Stimulated activated naive CD8-positive, alpha-beta T cell treated with anti-CD3 and anti-CD28 coated beads, Interleukin-15, amount 100 ng/mL, for 72 hours (primary cell): ENCODE measurements at places on chromosomes 5 and 9.

DNA sequence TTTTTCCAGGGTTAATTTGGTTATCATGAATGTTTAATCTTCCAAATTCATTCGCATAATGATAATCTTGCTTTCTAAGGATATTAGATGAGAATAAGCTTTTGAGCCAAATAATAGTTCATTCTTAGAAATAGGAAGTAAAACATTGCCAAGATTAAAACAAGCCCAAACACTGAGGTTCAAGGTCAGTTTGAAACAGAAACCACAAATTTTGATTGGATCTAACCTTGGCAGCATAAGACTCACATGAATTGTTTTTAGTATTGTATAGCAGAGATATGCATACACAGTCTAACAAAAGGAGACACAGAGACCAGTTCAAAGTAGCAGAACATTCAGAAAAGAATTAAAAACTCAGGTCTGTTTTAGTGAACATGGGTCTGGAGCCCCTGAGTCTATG lies 43.4 kb upstream of the VCAN start:
- DNase-seq, result no peak

- DNase-seq, result no peak
Observed at GRCh38 chr9:26756881-26757280, 135.7 kb downstream of the CAAP1 start.

GRCh38 chr5:179734536-179735164 lies 2.0 kb downstream of the MAML1 start:
- DNase-seq, result no peak

DNA sequence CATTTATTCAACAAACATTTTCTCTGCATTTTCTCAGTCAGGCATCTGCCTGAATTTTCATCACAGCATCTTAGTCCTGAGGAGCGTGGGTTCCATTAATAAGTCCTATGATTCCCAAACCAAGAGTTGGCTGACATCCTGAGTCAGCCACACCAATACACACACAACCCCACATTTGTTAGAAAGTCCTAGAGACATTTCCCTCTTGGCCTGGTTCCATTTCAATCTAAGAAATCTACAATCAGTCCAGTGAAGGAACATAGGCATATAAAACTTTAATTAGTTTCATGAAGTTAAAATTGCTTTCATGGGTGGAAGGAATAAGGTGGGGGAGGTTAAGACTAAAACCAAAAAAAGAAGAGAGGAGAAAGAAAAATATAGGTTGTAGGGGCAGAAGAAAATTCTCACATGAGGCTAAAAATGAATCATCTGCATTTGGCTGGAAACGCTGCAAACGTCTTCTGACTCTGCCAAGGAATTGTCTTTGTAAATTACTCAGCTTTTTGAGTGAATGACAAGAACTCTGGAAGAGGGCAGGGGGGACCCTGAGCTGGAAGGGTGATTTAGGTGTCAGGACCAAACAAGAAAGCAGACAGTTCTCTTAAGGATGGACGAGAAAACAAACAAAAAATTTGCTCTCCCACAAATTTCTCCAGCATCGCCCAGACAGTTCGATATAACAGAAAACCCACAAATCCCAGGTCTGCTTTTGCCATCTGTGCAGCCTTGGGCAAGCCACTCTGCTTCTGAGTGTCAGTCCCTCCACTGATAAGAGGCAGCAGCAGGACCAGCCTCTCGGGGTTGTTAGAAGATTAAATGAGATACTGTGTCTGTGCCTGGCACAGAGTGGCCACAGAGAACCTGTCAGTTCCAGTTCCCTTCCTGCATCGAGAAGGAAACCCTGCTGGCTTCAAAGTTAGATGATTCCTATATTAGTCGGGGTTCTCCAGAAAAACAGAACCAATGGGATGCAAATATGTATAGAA lies 289.7 kb downstream of the CDK5RAP2 start:
- DNase-seq, result no peak

GRCh38 chr9:80410106-80410505 lies 838.3 kb downstream of the TLE4 start:
- DNase-seq, result no peak

GRCh38 chr5:62790348-62790747 lies 211.7 kb downstream of the LRRC70 start:
- no peak for DNase-seq

- peak; percentile 12 for DNase-seq
Observed at GRCh38 chr5:179866241-179867078, 7.8 kb upstream of the MRNIP start.

DNA sequence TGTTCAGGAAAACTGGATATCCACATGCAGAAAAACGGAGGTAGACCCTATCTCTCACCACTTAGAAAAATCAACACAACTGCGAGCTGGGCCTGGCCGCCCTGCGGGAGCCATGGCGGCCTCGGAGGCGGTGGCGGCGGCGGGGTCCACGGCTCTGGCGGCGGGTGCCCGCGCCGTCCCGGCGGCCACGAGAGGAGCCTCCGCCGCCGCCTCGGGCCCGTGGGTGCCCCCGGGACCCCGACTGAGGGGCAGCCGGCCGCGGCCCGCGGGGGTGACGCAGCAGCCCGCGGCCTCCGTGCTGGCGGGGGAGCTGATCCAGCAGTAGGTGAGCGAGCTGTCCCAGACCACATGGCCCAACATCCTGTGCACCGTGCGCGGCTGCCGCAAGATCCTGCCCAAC lies 25.3 kb downstream of the FANCC start:
- DNase-seq, result no peak

GRCh38 chr5:35030426-35031100 lies 17.2 kb downstream of the AGXT2 start:
- DNase-seq, result no peak

DNA sequence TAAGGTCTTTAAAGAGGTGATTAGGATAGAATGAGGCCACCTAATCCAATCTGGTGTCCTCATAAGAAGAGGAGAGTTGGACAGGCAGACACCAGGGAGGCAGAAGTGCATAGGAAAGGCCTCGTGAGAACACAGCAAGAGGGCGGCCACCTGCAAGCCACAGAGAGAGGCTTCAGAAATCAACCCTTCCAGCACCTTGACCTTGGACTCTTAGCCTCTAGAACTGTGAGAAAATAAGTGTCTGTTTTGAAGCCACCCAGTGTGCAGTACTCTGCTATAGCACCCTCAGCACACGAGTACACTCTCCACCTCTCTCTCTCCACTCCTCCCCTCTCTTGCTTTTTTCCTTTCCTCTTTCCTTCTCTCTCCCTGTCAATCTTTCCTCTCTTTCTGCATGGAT lies 26.8 kb downstream of the NIPAL4 start:
- DNase-seq, result no peak

- no peak for DNase-seq
Observed at GRCh38 chr5:12392246-12392645, 488.0 kb upstream of the CTNND2 start.

- no peak for DNase-seq
Observed at GRCh38 chr5:143843461-143843860, 31.5 kb downstream of the HMHB1 start.

GRCh38 chr5:71597001-71597400 lies 9.9 kb downstream of the MCCC2 start:
- no peak for DNase-seq

DNA sequence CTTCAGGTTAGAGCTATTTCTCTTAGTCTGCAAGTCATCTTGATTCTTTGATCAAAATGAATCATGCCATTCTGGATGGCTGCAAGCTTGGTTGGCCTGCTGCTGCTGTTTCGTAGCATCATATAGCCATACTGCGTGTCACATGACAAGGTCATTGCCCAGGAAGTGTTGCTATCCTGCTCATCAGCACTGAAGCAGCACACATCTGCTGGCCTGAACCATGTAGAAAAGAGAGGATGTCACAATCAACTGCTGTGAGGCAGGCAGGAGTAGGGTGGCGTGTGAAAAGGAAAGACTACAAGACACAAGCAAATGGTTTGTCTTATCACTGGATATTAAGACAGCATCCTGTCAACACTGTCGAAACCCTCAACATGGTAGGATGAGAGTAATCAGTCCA lies 376.7 kb upstream of the RORB start:
- DNase-seq, result no peak

DNA sequence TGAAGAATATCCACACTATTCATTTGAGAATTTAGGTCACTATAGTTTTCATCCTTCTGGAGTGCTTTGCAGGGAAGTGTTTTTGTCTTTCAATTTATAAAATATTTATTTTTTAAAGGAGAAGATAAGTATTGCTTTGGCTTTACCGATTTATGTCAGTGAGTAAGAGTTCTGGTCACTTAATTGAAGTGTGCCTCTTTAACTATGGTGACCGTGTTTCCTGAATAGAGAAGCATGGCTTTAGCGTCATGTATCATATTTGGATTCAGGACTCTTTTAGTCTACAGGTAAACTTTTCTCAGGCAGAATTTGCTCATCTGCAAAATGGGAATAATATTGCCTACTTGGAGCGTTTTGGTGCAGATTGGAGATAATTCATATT lies 902 bp downstream of the BDP1 start:
- no peak for DNase-seq

GRCh38 chr9:124602632-124603031 lies 95.4 kb upstream of the NR5A1 start:
- no peak for DNase-seq

DNA sequence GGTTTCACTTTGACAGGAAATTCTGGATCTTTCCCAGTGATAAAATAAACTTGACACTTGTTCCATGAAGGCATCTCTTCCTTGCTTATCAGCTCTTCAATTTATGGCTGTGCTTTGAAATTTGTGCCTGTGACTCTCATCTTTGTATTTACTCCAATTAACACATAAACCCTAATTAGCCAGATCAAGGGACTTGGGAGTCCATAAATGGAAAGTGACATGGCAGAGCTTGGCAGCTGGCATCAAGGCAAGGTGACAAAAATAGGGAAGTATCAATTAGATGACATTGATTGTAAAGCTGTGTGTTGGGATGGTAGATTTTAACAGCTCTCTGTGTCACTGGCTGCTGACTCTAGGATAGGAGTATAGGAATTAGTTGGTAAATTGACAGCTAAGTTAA lies 133.9 kb downstream of the PBX3 start:
- DNase-seq, result no peak

DNA sequence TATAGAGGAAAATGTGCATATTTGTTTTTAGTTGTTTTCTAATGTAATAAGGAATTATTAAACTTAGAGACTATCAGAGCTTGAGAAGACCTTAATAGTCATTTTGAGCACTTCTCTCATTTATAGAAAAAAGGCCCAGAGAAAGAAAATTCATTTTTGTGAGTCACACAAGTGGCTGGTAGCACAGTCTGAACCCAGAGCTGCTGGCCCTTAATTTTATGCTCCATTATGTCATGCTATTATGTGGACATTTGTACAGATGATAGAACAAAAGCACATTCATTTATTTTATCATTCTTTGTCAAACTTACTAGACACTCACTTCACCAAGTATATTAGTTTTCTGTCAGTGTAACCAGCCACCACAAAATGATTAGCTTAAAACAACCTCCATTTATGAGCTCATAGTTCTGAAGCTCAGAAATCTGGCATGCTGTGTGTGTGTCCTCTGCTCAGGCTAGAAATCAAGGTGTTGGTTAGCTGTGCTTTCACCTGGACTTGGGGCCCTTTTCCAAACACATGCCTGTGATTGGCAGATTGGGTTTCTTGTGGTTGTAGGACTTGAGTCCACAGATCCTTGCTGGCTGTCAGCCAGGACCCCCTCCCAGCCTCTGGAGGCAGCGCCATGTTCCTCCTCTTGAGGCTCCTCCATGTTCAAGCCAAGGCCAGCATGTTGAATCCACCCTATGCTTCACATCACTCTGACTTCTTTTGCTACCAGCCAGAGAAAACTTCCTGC lies 188.9 kb downstream of the ARHGAP26 start:
- DNase-seq, result no peak

DNA sequence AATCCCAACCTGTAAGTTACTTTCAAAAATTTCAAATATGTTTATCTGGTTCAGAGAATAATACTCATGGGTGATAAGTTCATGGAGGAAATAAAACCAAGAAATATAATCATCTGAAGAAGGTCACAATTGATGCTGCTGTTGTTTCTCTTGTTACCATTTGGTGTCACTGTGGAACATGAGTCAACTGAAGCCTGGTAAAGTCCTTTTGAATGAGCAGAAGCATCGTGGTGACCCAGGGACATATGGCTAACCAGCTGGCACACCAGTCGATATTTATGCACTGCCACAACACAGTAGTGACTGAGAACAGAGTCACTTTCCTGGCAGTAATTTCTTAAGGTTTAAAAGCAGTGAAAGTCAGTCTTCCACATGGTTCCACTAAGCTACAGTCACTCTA lies 612.9 kb upstream of the TLE4 start:
- no peak for DNase-seq

DNA sequence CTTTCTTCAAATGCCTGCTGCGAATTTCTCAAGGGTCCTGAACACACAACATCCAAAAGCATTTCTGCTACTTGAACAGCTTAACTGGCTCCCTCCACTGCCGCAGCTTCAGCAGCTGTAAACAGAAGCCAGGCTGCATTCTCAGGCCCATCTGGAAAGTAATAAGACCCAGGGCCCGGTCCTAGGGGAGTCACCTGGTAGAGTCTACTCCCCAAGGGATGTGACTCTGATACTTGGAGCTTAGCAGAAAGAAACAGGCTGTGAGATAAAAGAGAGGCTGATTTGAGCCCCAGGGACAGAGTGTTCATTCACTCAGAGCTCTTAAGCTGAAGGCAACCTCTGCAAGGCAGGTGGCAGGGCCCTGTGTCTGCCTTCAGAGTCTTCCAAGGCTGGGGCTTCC lies 356.8 kb downstream of the SPOCK1 start:
- DNase-seq, result no peak

GRCh38 chr5:9387879-9388278 lies 158.0 kb downstream of the SEMA5A start:
- DNase-seq, result no peak

- no peak for DNase-seq
Observed at GRCh38 chr5:1014781-1015221, 6.2 kb downstream of the NKD2 start.

GRCh38 chr5:67221487-67222242 lies 25.1 kb upstream of the CD180 start:
- DNase-seq, result peak; percentile 66

GRCh38 chr9:136971746-136972145 lies 5.6 kb upstream of the PTGDS start:
- no peak for DNase-seq

GRCh38 chr9:101437806-101438232 lies 2.2 kb upstream of the ALDOB start:
- DNase-seq, result no peak

- no peak for DNase-seq
Observed at GRCh38 chr9:136572003-136572827, 26.4 kb upstream of the NOTCH1 start.

DNA sequence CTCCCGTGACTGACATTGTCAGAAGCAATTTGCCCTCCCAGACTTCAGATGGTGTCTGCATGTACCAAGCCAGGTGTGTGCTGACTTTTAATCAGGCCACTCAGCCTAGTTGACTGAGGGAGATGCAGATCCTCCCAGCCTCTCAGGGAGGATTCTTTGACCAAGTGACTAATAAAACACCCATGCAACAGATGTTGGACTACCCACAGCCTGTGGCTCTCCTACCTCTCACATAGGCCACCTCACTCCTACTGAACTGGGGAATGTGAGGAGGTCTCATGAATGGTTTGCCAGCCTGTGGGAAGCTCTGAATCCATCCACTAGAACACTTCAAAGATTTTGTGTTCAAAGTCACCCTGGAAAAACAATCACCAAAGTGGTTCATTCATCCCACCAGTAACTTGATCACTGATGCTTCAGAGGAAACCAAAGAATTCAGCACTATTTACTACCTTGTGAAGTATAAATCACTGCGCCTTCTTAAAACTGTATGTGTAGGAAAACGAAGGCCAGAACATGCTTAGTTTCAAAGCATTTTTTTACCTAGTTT lies 80.1 kb downstream of the ESM1 start:
- no peak for DNase-seq

GRCh38 chr5:3197304-3198073 lies 398.1 kb upstream of the IRX1 start:
- DNase-seq, result no peak
